ENCODE measurements at places on chromosomes 6 and 20.

DNA sequence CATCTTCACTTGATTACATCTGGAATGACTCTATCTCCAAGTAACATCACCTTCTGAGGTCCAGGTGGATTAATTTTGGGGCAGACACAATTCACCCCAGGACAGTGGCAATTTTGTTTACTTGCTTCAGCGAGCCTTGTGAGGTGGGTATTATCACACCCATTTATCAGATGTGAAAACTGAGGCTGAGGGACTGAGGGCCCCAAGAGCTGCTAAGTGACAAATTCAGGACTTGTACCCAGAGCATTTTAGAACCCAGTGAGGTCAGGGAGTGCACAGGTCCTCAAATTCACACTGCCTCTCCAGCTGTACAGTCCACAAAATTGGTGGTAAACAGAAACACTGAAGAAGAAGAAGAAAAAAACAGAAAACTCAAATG lies 125.2 kb upstream of the PMEPA1 start:
- no peak for DNase-seq

GRCh38 chr6:156348849-156349248 lies 428.3 kb upstream of the ARID1B start:
- DNase-seq, result no peak

DNA sequence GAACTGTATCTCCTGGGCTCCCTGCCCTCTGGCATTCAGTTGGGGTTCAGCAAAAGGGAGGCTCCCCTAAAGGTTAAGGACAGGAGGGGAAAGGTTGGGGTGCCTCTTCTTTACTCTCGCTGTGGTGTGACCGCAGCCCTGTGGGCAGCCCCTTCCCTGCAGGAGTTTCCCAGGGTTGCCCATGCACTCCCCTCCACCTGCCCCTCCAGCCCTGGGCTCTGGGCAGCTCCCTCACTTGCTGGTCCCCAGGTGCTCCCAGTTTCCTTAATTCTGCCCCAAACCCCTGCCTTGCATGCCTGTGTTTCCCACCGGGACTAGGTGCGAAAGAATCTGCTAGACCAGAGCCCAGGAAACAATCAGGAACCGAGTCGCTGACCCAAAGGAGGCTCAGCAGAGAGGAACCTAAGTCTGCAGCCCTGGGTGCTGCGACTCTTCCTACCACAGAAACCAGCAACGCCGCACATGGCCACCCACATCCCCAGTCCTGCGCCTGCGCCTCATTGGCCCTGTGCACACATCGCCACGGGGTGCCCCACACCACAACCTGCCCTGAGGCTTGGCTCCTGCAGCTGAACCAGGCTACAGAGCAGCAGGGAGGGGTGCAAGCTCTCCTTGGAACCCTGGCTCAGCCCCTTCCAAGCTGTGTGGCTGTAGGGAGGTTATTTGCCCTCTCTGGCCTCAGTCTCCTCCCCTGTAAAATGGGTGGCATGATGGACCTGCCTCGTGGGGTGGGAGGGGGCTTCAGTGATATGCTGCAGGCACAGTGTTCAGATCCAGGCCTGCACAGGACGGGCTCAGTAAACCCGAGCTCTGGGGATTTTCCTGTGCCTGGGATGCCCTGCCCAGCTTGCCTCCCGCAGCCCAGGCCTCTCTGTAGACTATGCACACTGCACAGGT lies 487.6 kb downstream of the PREX1 start:
- no peak for DNase-seq

DNA sequence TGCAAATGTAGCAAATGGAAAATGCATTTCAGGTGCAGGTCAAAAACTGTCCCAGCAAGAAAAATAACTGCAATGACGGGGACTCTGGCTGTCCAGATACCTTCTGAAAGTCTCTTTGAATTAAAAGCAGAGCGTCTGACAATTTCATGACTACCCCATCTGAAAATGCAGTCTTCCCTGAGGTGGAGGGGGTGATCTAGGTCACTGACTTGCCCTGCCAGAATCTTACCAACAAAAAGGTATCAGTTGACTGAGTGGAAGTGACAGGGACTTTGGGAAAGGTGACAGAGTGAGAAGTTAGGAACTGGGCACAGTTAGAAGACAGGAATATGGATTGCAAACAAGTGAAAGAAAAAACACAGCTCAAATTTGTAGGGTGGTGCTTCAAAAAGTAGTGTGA lies 402.2 kb downstream of the DHX35 start:
- no peak for DNase-seq

DNA sequence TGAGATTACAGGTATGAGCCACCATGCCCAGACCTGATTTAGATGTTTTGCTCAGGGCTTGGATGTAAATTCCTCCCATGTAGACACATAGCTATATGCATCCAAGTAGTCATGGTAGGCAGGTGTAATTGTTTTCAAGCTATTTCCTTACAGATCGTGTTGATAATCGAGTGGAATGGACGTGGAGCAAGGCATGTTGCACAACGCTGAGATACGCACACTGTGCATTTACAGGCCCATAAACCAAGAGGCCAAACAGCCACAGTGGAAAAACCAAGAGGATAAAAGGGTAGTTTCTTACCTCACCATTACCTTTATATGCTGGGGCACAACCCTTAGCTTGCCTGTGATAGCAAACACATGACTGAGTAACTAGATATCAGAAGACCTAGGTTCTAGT lies 51.0 kb upstream of the ADGRF1 start:
- no peak for DNase-seq
